ENCODE measurements at places on chromosomes 1 and 21.

GRCh38 chr1:100810360-100810759 lies 84.3 kb downstream of the EXTL2 start:
- H3K27me3 ChIP-seq, result peaks cover 37% of the 10 kb centered on the region
- DNase-seq, result no peak
- no peaks in the 10 kb centered on the region for H3K36me3 ChIP-seq
- H3K27ac ChIP-seq, result no peak overlapping the region

- H3K27me3 ChIP-seq, result peaks cover 68% of the 10 kb centered on the region
- no peak overlapping the region for H3K4me3 ChIP-seq
- no peak overlapping the region for H3K27ac ChIP-seq
- H3K36me3 ChIP-seq, result no peaks in the 10 kb centered on the region
Observed at GRCh38 chr1:204684206-204684570, 1.4 kb downstream of the LRRN2 start.

- no peak for DNase-seq
- H3K4me1 ChIP-seq, result peaks cover 8% of the 10 kb centered on the region
- no peaks in the 10 kb centered on the region for H3K36me3 ChIP-seq
- no peak overlapping the region for H3K4me3 ChIP-seq
- peaks cover 40% of the 10 kb centered on the region for H3K27me3 ChIP-seq
- H3K27ac ChIP-seq, result no peak overlapping the region
Observed at GRCh38 chr1:203041351-203041932, 15.2 kb downstream of the PPFIA4 start.

DNA sequence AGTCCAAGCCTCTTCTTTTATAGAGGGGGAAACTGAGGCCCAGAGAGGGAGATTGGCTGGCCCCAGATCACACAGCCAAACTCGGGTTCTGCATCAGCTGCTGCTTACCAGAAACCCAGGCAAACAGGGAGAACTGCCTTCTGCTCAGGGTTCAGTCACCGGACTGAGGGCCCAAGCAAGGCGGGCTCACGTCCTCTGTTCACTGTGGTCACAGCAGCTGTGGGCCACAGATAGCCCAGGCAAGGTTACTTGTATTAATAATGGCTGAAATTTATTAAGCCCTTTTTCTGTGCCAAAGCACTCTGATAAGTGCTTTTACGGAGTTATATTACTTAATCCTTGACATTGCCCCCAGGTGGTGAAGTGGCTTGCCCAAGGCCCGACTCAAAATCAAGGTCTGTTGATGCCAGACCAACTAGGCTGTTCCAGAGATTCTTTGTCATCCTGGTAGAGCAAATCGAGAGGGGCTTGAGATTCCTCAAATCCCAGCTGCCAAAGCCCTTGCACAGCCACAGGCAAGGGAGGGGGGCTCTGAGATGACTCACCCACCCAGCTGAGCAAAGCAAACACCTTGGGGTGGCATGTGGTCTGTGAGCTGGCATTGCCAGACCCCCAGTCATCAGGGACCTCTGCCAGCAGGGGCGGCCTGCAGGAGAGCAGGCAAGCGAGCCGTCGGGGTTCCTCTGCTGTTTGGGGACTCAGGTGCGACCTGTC lies 36.5 kb downstream of the EPHB2 start:
- H3K27me3 ChIP-seq, result no peaks in the 10 kb centered on the region
- DNase-seq, result no peak
- H3K36me3 ChIP-seq, result no peaks in the 10 kb centered on the region
- peaks cover 9% of the 10 kb centered on the region for H3K4me1 ChIP-seq

DNA sequence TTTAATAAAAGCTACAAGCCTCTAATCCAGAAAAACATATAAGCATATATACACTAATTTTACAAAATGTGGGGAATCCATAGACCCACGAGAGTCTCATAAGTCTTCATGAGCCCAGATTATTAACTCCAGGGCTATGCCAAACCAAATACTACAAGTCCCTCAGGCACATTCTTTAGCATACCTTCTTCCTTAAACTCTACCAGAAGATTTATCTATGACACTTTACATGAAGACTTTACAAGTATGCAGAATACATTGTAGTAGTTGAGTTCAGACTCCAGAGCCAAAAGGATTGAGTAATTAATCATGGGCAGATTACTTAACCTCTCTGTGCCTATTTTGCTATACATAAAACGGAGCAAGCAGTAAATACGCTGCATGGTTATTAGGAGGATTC lies 793.7 kb upstream of the ADGRL2 start:
- H3K36me3 ChIP-seq, result no peaks in the 10 kb centered on the region
- H3K27ac ChIP-seq, result no peak overlapping the region
- H3K4me3 ChIP-seq, result no peak overlapping the region
- H3K4me1 ChIP-seq, result no peaks in the 10 kb centered on the region

- peaks cover 7% of the 10 kb centered on the region for H3K4me1 ChIP-seq
- no peak for DNase-seq
- no peak overlapping the region for H3K27ac ChIP-seq
- H3K36me3 ChIP-seq, result no peaks in the 10 kb centered on the region
- H3K27me3 ChIP-seq, result no peaks in the 10 kb centered on the region
Observed at GRCh38 chr1:119081267-119081666, 59.2 kb downstream of the WARS2 start.

GRCh38 chr1:25564777-25565574 lies 21.6 kb downstream of the LDLRAP1 start:
- H3K4me1 ChIP-seq, result peaks cover 56% of the 10 kb centered on the region
- no peaks in the 10 kb centered on the region for H3K27me3 ChIP-seq
- H3K4me3 ChIP-seq, result peak overlapping the region; percentile 92
- no peak for DNase-seq
- H3K36me3 ChIP-seq, result peaks cover 26% of the 10 kb centered on the region

- DNase-seq, result peak; percentile 70
- no peaks in the 10 kb centered on the region for H3K27me3 ChIP-seq
- H3K27ac ChIP-seq, result peak overlapping the region; percentile 85
- peaks cover 31% of the 10 kb centered on the region for H3K4me1 ChIP-seq
- H3K4me3 ChIP-seq, result peak overlapping the region; percentile 93
Observed at GRCh38 chr1:23368562-23369334, 888 bp downstream of the ZNF436 start.

GRCh38 chr1:47765742-47766485 lies 231.3 kb downstream of the TRABD2B start:
- DNase-seq, result no peak
- no peaks in the 10 kb centered on the region for H3K36me3 ChIP-seq
- H3K4me1 ChIP-seq, result peaks cover 5% of the 10 kb centered on the region

GRCh38 chr21:20424943-20425342 lies 573.3 kb upstream of the NCAM2 start:
- H3K4me3 ChIP-seq, result no peak overlapping the region
- H3K27me3 ChIP-seq, result no peaks in the 10 kb centered on the region
- no peak overlapping the region for H3K27ac ChIP-seq
- H3K36me3 ChIP-seq, result no peaks in the 10 kb centered on the region

DNA sequence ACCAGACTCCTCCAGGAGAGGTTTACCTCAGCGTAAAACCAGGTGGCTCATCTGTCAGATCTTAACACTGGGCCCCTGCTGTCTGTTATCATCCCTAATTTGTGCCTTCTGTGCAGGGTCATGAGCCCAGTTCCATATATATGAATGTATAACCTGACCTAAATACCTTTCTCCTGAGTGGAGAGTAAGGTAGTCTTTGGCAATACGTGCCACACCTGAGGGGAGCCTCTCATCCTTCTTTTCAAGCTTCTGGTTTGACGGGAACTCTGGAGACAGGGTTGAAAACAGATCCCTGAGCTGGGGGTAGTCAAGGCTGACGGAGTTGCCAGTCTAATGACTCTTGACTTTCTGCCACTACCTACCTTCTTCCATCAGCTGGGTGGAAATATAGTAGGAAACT lies 4.1 kb downstream of the SFT2D2 start:
- no peak overlapping the region for H3K27ac ChIP-seq
- DNase-seq, result no peak
- peak overlapping the region; percentile 8 for H3K4me3 ChIP-seq
- H3K27me3 ChIP-seq, result no peaks in the 10 kb centered on the region
- H3K36me3 ChIP-seq, result peaks cover 32% of the 10 kb centered on the region

- H3K27me3 ChIP-seq, result peaks cover 27% of the 10 kb centered on the region
- H3K4me1 ChIP-seq, result no peaks in the 10 kb centered on the region
- H3K36me3 ChIP-seq, result no peaks in the 10 kb centered on the region
- no peak overlapping the region for H3K27ac ChIP-seq
- H3K4me3 ChIP-seq, result no peak overlapping the region
Observed at GRCh38 chr1:220380885-220381284, 108.6 kb upstream of the RAB3GAP2 start.

GRCh38 chr21:40846587-40847411 lies at the start of gene DSCAM:
Gene DSCAM (minus strand): TSS chr21:40847158. CDS start chr21:40846661, 497 bp downstream.
- H3K27me3 ChIP-seq, result peaks cover 22% of the 10 kb centered on the region
- no peak for DNase-seq
- no peak within 1 kb of the TSS for H3K4me3 ChIP-seq

DNA sequence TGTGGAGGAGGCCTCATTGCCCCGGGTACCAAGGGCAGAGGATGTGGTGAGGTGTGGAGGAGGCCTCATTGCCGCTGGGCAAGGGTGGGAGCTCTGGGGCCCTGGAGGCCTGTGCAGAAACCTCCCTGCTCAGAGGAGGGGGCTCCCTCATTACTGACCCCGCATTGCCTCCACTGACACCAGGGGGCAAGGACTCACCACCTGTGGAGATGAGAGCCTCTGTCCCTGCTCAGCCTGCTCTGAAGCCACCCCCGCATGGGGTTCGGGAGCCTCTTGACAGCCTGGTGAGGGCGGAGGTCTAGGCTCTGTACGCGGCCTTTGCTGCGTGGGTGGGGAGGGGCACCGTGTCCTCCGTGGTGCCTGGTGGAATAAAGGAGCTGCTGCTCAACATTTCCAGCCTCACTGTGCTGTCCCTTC lies 95.0 kb upstream of the COL6A1 start:
- peaks cover 79% of the 10 kb centered on the region for H3K4me1 ChIP-seq
- H3K4me3 ChIP-seq, result peak overlapping the region; percentile 39
- H3K27ac ChIP-seq, result peak overlapping the region; percentile 87
- H3K27me3 ChIP-seq, result peaks cover 24% of the 10 kb centered on the region
- H3K36me3 ChIP-seq, result peaks cover 9% of the 10 kb centered on the region

DNA sequence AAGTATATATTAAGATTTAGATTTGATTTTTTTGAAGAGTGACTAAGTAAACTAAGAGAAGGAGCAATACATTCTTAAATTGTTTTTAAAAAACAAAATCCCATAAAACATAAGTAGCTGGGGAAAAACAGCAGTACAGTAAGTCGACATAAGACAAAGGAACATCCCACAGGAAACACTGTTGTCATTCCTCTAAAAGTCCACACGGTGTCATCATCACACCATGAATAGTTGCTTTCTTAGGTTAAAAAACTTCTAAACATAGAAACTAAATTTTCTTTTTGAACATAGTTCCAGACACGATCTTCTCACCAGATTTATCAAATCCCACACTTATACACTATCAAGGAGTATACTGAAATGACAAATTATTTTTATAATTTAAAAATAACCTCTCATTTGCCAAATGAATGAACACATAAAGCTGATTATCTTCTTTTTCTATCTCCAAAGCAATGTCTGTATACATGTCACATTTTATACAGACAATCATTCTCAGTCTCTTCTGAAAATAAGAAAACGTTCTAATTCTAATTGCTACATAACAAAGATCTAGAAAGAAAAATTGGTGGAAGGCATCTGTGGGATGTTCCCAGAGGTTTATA lies 15.8 kb downstream of the ODF2L start:
- peaks cover 9% of the 10 kb centered on the region for H3K36me3 ChIP-seq
- H3K4me3 ChIP-seq, result no peak overlapping the region
- H3K4me1 ChIP-seq, result no peaks in the 10 kb centered on the region
- no peaks in the 10 kb centered on the region for H3K27me3 ChIP-seq
- H3K27ac ChIP-seq, result no peak overlapping the region

- peaks cover 8% of the 10 kb centered on the region for H3K4me1 ChIP-seq
- peaks cover 3% of the 10 kb centered on the region for H3K36me3 ChIP-seq
- H3K27me3 ChIP-seq, result peaks cover 18% of the 10 kb centered on the region
Observed at GRCh38 chr1:6205849-6206519, at the start of gene RNF207. Gene RNF207 (plus strand): TSS chr1:6206119. CDS start chr1:6206536, 417 bp downstream.

Measured in central memory CD8-positive, alpha-beta T cell (primary cell).